Glutamatergic neuron (in vitro differentiated cells): ENCODE measurements at places on chromosomes 1 and 21.

GRCh38 chr21:32645261-32646182 is 33.3 kb upstream of the CFAP298 start:
- peak; percentile 65 for DNase-seq

DNA sequence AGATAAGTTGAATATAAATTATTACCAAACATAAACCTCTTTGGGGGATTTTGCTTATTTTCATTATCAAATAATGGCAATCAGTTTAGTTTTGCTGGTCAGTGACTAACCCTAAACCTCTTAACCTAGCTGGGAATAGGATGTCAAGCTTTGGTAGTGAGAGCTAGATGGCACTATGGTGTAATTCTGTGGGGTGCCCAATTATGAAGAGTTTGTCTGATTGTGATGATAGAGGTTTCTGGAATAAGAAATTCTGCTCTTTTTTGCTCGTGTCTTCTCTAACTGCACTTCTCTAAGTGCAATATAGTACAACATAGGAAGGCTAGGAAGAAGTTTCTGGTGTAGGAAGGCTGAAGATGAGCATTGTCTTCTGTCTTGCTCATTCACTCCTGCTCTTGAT is 59.8 kb downstream of the XCL1 start:
- no peak for DNase-seq

- no peak for DNase-seq
Measured at GRCh38 chr1:26387447-26387846, 14.9 kb upstream of the ZNF683 start.

DNA sequence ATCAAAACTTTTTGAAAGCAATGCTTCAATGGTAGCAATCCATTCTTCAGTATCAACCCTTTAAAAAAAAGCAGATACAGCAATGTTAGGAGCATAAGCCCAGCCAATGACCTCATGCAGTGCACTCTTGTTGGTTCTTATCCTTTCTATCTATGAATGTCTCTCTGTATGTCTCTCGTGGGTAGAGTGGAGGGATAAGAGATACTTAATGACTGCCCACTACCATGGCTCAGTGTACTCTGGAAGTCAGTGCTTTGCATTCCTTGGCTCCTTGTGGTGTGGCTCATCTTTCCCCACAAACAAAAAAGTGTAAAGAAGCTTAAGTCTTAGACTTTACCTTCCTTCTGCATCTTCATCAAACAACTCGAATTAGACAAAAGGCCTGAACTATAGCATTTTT is 50.3 kb downstream of the PCSK9 start:
- no peak for DNase-seq

DNA sequence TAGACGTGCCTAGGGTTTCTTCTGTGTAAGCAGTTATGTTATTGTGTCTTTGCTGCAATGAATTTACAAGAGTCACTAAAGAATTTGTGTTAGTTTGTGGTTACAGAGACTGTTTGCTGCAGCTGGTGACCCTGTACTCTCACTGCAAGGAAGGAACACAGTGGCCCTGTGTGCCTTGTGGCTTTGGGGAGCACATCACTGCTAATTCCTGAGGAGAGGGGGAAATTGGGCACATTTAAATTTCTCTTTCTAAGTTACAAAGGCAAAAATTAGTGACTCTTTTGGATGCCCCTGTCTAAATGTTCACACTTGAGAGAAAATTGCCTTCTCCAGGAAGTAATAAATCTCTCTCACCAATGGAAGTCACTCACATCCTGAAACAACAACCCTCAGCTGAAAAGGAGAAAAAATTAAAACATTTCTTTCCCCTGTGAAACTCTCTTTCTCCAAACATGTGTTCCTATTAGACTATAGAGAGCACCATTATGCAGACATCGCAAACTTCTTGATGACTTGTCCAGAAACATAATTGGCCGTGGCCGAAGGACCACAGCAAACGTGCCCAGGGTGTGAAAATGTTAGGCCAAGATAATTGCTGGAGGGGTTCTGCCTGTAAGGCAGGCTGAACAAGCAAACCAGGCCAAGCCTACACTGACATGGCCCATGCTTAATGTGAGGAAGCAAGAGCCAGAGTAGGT is 32.3 kb upstream of the SPAG17 start:
- no peak for DNase-seq

- no peak for DNase-seq
Measured at GRCh38 chr1:45669379-45669778, 17.0 kb downstream of the GPBP1L1 start.
